Kidney epithelial cell (primary cell): ENCODE measurements at places on chromosomes 3 and 15.
A peak's percentile ranks its signal among the peaks of the same experiment; 100 is the strongest.

DNA sequence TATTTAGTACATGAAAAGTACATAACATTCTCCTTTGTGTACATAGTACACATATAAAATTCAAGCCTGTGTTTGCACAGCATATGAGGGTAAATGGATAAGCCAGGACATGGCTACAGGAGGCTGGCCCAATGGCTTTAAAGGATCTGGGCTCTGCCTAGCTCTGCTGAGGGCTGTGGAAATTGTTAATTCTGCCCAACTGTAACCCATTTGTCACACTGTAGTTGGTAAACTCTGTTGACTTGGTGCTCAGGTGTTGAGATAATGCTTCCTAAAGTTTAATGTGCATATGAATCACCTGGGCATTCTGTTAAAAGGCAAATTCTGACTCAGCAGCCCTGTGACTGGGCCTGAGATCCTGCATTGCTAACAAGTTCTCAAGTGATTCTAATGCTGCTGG is 196.5 kb upstream of the ZPLD1 start:
- no peak for DNase-seq

GRCh38 chr3:133460809-133461208 is 61.0 kb downstream of the BFSP2 start:
- DNase-seq, result no peak

GRCh38 chr3:161219495-161219894 is 1.6 kb upstream of the NMD3 start:
- DNase-seq, result no peak

GRCh38 chr15:68354268-68354667 is 76.7 kb downstream of the FEM1B start:
- DNase-seq, result no peak

DNA sequence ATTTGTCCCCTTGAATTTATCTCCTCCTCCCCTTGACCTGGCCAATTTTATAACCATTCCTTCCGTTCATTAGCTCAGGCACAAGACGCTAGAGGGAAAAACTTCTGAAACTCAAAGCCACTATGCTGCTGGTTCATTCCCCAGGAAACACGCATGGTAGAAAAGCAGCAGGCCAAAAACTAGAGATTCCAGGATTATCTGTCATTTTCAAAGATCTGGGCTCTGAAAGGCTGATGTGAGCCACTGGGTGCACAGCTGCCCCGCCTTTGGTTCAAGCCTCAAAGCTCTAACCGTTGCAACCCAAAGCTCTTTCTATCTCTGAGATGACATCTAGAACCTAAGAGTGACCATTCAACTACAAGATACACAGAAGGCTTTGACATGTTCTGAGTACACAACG is 6.1 kb downstream of the ANP32A start:
- no peak for DNase-seq

DNA sequence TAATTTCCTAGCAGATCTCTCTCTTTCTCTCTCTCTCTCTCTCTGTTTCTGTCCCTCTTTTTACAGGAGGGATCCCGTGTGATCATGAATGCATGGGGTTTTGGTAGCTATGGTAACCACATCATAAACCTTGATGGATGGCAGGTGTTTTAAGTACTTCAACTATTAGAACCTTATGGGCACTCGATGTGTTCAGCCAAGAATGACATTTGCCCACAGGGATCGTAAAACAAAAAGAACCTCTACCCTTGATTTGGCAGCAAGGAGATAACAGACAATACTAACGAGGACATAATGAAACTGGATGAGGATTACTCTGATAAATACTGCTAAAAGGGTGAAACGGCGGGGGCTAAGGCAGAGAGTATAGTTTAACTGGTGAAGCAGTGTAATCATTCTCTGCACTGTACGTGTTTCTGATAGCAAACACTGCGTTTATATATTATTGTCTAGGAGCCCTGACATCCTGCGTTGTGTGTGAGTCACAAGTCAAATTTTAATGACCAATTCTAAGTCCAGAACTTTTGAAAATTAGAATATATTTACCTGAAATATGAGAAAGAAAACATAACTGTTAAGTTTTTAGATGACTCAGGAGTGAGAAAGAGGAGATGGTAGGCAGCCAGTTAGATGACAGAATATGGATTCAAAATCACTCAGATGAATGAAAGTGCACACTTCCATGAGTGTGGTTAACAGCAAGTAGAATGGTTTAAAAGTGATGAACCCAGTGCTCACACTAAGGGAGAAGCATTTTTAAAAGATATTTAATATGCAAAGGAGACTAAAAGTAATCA is 80.3 kb downstream of the OTOL1 start:
- DNase-seq, result no peak

GRCh38 chr3:24688446-24689148 is 193.9 kb upstream of the THRB start:
- peak; percentile 34 for DNase-seq

- DNase-seq, result no peak
Measured at GRCh38 chr15:31360158-31360561, 33.5 kb downstream of the KLF13 start.

DNA sequence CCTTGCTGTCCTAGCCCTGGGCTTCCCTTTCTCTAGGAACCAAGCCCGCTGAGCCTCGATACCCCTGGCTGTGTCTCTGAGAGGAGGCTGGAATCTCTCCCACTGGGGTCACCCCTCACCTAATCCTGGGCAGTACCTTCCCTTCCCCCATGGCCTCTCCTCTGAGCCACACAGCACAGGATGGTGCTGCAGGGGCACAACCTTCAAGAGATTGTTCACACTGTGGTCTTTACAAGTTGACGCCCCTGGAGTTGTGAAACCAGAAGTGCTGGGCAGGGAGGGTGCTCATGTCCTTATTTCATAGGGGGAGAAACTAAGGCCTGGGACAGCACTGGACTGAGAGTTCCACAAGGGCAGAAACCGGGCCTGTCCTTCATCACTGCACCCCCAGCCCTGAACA is 70.9 kb upstream of the TMEM115 start:
- no peak for DNase-seq

- no peak for DNase-seq
Measured at GRCh38 chr3:167843481-167843880, 108.0 kb downstream of the SERPINI1 start.

- no peak for DNase-seq
Measured at GRCh38 chr3:45104715-45105711, 41.2 kb downstream of the CDCP1 start.

DNA sequence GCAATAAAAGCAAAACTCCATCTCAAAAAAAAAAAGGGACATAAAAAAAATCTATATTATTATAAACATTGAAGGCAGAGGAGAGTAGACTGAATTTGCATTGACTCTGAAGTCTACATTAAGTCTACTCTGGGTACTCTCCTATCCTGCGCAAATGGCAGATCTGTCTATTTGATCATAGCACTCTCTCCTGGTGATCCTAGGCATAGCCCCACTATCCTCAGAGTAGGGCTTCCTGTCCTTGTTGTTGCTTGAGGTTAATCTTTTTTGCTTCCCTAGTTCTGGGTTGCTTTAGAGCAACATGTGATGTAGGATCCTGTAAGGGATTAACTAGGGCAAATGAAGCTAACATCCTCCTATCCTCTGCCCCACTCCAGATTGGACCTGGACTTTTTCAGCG is 82.1 kb upstream of the LRRFIP2 start:
- DNase-seq, result no peak

GRCh38 chr15:39248204-39248603 is 332.7 kb upstream of the THBS1 start:
- no peak for DNase-seq

- no peak for DNase-seq
Measured at GRCh38 chr15:71066983-71067382, 48.3 kb upstream of the THSD4 start.

DNA sequence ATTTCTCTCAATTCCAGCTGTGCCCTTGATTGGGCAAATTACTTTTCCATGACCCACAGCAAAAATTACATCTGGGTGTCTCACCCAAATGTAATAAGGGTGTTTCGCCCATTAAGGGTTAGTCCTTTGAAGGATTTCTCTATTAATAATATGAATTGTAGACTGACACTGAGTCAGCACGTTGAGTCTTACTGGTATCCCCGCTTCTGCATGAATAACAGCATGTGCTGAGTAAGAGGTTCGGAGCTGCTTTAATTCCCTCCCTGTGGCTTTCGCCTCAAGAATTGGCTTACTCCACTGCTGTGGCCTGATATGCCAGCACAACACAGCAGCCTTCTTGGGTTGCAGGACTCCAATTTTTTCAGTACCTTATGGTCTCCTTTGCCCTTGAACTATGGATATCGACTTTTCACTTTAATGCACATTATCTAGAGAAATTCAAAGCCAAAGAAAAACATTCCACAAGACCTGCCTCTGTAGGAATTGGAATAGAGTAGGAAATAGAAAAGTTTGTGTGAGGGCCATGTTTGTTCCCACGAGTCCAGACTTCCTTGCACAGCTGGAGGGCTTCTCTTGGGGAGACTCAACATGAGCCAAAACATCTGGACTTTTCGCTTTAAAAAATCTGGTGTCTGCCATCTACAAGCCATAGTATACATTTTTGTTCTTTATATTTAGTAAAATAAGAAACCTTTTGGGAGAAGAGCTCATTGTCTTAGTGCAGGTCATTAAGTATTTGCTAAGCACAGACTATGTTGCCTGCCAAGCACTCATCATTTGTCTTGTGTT is 20.7 kb upstream of the ERC2 start:
- DNase-seq, result no peak

DNA sequence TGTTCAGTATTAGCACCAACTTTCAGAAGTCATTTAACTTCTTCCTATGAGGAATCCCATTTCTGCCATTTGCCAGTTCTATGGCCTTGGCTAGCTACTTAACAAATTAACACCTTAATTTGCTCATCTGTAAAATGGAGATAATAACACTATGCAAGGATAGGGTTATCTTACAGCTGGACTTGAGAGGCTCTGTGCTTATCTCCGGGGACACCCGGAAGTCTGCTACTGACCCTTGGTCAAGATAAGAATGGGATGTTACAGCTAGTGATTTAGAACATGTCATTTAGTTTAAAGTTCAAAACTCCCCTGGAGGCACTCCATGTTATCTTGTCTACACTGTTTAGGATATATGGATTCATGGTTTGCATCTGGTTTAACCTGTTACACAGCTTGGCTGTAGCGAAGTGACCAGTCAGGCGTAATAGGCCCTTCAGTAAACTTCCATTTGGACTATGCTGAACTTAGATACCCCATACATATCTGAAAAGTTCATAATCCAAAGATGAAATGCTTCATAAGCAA is 156.0 kb upstream of the CD96 start:
- DNase-seq, result no peak

DNA sequence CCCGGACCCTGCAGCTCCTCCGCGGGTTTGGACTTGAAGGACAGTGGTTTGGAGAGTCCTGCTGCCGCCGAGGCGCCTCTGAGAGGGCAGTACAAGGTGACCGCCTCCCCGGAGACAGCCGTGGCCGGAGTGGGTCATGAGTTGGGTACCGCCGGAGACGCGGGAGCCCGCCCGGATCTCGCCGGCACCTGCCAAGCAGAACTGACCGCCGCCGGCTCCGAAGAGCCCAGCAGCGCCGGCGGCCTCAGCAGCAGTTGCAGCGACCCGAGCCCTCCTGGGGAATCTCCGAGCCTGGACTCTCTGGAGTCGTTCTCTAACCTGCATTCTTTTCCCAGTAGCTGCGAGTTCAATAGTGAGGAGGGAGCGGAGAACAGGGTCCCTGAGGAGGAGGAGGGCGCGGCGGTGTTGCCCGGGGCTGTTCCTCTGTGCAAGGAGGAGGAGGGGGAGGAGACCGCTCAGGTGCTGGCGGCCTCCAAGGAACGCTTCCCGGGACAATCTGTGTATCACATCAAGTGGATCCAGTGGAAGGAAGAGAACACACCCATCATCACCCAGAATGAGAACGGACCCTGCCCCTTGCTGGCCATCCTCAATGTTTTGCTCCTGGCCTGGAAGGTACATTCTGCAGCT is 634 bp downstream of the MINDY2 start:
- no peak for DNase-seq

DNA sequence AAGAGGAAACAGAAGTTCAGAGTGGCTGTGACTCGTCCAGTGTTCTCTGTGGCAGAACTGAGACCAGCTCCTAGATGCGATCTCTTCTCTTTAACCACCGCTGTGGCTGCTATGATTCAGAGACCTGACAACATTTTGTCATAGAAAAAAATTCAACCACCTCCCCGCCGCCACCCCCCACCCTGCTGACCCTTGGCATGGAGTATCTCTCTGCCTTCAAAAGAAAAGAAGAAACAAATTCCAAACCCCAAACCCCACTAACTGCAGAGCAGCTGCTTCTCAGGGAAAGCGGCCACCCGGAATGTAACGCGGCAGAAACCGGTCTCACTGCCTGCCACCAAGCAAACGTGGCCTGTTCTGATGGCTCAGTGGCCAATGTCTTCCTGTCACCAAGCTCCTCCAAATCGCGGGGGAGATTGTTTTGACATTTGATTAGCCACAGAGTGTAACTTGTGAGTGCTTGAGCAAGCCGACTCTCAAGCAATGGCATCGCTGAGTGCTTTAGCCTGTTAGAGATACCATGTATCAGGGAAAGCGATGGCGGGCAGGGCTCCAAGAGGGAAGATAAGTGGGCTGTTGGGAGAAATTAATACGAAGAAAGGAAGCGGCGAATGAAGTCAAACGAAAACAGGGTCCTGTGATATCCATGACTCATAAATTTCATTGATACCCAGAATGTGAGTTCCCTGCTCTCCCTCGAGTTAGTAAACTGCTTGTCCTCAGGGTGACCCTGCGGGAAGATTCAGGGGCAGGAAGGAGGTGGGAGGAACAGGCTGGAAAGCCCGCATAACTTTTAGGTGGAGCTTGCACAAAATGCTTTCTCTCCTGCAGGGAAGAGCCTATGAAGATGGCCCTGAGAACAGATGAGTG is 44.8 kb upstream of the TLE3 start:
- no peak for DNase-seq

DNA sequence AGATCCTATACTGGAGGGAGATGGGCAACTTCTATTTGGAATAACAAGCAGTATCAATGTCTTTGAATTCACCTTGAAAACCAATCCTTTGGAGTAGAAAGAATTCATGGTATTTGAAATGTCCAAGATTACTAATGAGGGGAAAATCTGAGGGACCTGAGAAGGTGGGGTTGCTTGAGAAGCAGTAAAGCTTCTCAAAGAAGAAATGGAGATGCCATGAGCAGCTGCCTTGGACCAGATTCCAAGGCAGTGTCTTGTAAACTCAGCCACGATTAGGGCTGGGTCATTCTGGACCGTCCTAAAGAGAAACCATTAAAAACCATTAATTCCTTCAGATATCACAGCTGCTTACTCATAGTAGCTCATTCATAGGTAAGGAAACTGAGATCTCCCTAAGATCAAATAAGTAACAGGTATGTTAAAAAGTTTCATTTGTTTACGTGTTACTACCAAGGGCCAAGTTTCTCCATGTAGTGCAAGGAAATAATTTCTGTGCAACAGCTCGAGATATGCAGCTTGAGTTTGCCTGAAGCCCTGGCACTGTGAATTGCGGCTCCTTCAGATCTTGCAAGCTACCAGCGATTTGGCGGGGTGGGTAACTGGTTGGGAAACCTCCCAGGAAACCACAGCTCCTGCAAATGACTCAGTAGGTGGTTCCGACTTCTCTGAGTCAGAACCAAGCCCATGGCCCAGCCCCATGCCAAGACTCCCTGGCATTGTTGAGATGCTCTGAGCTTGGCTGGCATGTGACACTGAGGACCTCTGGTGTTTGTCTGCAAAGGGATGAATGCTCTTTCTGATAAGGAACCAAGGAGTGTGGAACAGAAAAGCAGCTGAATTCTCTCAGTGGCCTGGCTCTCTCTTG is 296.8 kb downstream of the RORA start:
- peak; percentile 28 for DNase-seq

GRCh38 chr15:39448409-39448808 is 132.5 kb upstream of the THBS1 start:
- DNase-seq, result no peak

- DNase-seq, result no peak
Measured at GRCh38 chr3:126732281-126733060, 28.4 kb downstream of the CHCHD6 start.
